ENCODE measurements at places on chromosomes 7 and 10.

DNA sequence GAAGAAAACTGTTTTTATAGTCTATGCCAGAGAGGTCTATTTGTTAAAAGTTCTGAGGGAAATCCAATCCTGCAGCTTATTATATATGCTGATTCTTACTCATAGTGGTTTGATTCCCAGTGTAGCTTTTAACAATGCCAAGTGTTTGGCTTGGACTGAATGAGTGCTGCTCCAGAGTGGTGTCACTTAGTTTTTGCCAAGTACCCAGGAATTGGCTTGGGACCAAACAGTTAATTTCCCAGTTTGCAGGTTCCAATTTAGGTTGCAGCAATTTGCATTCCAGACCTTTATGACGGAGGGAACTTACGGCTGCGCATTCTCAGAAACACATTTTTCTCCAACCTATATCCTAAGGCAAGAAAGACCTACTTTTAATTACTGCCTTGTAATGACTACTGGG is 32.4 kb downstream of the NSUN6 start:
- peak; percentile 88 for DNase-seq

DNA sequence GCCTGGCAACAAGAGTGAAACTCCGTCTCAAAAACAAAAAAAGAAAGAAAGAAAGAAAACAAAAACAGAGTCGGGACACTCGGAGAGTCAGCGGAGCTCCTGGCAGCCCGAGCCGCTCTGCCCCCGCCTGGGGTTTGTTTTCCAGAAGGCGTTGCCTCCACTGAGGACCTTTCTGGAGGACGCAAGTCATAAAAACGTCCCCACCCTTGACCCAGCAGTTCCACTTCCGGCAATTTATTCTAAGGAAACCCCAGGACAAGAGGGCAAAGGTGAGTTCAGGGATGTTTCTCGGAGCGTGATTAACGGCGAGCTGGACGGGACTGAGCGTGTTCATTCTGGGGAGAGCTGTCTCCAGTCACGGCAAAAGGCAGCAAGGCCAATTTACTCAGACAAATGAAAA is 27.0 kb upstream of the SUN1 start:
- DNase-seq: no peak

- DNase-seq: no peak
Measured at GRCh38 chr10:725786-726185, 36.3 kb upstream of the DIP2C start.

DNA sequence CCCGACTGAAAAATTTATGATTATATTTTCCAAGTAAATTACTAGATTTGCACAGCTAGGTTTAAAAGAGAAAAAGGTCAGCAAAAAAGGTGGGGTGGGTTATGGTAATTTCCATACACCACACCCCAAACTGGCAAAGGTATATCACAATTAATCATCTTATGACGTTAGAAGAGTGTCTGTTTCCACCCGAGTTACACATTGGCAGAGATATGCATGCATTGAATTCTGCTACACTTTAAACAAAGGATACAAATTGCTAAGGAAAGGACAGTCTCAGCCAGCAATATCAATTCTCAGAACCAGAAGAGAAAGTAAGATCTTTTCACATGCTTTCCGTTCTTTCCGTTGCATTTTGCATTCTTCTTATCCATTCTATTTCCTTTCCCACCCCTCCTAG is 843.3 kb downstream of the GATA3 start:
- DNase-seq: no peak

DNA sequence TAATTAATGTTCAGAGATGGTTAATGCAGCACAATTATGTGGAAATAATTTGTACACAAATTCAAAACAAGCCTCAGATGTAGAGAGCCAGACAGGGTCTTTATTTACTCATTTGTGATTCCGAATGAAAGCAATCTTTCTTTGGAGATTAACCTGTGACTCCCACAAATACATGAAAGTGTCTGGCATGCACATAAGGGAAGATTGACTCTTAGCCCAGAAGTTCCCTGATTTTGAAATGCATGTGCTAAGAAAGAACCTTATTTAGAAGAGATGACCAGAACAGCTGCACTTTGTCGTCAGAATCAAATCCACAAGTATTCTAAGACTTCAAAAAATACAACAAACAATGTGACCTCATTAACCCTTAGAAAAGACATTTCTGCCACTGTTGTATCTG is 45.1 kb downstream of the RNLS start:
- DNase-seq: no peak

GRCh38 chr10:110399106-110399964 is 94.6 kb upstream of the SMNDC1 start:
- DNase-seq: no peak

DNA sequence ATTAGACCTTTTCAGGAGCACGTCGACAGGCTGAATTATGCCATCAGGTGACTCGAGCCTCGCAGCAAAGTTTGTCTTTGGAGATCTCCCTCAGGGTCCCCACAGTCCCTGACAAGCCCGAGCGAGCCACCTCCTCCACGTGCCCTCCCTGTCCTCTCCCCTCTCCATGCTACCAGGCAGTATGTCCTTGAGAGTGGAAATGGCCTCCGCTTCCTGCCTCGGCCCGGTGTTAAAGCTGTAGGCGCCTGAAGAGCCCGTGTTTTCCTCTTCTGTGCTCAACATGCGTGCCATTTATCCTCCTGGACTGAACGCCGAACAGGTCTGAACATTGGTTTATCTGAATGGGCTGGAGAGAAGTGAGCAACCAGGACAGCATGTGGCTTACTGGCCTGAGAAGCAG is 82.6 kb downstream of the GPR26 start:
- no peak for DNase-seq

All from G401 (cell line).